Left renal pelvis (tissue), 4 donors: ENCODE measurements at places on chromosomes 7 and 10.

GRCh38 chr10:102280397-102281101 lies 35.2 kb downstream of the GBF1 start:
- DNase-seq, result peak; percentile 25

DNA sequence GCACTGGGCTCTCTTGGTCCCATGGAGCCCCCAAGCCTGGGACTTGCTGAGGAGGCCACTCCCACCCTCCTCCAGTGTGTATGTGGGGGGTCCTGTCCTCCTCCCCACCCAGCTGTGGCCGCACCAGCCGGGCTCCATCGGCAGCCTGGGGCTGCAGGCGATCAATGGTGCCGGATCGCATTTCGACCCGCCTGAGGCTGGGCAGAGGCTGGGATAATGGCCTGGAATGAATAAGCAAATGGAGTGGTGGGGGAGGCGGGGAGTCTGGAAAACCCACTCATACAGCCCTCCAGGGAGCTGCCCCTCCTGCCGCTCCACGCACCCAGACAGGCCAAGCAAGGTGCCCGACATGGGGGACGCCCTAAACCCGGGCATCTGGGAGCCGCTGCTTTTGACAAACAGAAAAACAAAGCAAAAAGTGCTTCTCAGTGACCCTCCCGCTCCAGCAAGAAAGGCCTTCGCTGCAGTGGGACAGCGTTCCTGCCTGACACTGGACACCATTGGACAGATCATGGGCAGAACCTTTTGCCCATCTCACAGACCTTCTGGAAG lies 160.5 kb downstream of the NRF1 start:
- DNase-seq, result no peak

DNA sequence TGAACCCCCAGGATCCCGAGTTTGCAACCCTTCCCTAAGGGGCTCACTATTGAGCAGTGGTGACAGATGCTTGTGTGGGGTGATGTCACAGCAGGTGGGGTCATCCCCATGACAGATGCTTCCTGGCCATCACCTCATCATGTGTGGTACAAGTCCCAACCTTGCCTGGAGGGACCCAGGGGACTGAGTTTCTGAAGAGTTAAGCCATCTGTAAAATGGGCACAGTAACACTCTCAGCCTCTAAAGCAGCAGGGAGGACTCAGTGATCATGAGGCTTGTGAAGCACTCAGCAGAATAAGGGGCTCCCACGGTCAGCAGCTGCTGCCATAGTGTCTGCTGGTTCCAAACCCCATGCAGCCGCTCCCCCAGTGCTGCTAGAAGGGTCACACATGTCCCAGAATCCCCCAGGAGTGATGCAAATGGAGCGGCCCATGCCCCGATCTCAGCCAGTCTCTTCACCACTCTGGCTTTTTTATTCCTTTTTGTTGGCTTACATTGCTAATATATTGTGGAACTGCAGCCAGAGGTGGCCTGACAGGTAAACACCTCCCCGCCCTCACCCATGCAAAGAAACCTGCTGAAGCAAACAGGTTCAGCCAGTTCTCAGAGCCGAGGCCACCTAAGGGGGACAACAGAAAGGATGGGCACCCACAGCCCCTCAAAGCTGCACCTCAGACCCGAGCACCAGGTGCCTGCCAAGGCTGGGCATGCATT lies 102.1 kb upstream of the PDGFA start:
- no peak for DNase-seq

DNA sequence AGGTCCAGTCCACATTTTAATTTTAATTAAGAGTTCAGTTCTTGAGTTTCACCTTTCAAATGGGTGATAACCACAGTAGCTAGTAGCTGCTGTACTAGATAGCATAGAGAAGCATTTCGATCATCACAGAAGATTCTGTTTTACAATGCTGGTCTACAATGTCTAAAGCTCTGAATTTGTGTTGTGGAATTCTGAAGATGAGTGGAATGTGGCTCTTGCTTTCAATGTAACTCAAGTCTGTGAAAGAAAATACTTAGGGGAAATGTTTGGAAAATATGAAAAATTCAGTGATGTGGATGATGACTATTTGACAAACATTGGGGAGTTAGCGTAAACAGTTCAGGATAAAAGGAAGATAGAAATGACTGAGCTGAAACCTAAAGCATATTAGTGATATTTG lies 139.4 kb downstream of the GNAT3 start:
- no peak for DNase-seq

DNA sequence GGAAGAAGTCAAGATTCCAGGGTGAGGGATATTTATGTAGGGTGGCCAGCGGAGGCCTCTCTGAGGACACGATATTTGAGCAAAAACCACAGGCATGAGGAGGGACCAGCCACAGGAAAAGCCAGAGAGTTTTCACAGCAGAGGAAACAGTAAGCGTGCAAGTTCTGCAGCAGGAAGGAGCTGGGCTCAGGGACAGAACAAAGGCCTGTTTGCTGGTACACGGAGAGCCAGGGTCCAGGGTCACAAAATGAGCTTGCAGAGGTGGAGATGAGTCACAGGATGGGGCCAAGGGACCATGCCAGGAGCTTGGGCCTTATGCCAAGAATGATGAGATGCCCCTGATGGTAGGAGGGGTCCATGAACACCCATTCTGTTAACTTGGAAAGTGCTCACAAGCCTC lies 283.5 kb downstream of the PLXNA4 start:
- no peak for DNase-seq

DNA sequence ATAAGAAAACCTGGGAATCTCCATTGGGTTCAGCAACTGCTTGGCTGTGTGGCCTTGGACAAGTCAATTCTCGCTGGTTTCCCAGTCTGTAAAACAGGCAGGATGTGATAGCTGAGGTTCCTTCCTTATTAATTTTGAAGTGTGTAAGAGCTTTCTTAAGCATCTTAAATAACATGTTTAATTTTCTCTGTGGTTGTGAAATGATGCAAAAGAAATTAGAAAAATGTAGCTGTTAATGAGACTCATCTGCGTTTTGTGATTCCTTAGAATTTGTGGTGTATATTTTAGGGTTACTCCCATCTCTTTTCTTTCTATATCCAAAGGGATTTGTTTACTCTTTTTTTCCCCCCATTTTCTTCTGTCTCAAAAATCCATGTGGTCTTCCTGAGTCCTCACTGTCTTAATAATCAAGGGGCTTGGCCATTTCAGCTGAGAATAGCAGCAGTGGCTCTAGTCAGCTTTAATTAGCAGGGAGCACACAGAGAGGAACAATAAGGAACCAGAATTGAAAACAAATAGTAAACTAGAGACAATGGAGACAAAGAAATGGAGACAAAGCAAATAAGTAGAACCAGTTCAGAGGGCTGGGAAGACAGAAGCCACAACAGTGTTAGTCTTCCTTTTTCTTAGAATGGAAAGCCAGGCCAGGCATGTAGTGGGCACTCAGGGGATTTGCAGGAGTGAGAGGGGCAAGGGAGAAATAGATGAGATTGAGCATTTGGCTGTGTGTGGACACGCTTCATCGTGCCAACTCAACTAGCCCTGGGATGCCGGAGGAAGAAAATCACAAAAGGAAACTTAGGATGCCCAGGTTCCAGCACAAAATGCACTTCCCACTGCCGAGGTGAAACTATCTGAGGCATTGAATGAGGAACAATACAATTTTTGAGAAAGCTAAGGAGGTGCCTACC lies 93.9 kb downstream of the CHN2 start:
- DNase-seq, result no peak

DNA sequence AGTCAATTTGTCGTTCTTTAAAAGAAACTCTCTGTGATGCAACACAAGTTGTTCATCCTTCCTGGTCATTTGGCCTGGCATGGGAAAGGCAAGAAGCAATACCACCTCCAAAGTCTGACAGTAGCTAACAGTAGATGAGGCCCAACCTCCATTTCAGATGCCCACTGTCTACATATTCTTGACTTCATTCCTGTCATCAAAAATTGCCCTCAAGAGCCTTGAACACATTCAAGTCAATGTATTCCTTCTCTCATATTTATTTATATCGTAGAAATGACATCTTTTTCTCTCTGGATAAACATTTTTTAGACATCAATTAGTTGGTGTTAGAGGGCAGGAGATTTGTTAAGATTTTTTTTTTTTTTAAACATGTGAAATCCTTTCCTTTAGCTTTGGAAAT lies 33.7 kb downstream of the ABLIM1 start:
- DNase-seq, result no peak

GRCh38 chr7:155722118-155722517 lies 77.7 kb downstream of the RBM33 start:
- no peak for DNase-seq

GRCh38 chr10:95792211-95792780 lies 36.3 kb downstream of the ENTPD1 start:
- no peak for DNase-seq

DNA sequence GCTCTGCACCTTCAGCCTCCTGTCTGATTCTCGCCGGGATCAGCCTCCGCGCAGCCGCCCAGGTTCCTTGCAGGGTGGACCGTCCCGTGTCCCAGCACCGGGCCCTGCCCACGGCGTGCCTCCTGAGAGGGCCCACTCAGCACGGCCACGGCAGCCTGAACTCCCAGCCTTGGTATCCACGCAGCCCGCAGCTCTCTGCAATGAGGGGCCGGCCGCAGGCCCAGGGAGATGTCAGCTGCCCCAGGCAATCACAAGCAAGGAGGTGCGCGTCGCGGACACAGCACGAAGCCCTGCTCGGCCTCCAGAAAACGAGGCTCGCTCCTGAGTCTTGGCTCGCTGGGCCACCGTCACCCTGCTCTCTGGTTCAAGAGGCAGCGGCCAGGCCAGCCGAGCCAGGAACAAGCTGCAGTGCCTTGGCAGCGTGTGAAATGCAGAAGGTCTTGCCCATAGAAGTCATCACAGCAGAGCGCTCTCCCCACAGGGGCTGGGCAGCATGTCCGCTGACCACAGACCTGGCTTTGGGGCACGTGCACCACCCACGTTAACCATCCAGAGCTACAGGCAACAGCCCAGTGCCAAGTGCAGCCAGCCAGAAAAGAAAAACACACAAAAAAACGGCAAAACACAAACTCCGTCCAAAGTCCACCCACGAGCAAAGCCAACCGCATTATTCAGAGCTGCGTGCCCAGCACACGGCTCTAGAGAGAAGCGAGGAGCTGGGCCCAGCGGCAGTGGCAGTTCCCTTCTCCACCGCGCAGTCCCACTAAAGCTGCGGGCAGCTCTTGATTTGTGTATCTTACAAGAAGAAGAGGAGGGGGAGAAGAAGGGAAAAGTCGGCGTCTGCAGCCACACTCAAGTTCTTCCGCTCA lies 13.9 kb downstream of the GPER1 start:
- DNase-seq, result no peak
